ENCODE measurements at places on chromosomes 7 and 10.

DNA sequence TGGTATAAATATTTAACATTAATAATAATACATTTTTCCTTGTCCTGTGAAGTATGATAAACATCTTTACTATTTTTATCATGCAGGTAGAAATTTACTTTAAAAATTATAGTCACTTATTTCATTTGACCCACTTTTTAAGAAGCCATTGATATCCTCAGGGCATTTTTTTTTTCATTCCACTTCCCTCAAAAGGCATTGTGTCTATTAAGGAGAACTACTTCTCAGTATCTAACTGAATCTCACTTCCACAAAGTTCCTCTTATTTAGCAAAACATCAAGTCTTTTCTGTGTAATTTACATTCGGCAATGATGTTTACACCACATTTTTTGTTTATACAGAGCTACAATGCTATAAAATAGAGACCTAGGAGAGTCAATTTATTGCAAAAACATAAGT is 388.2 kb upstream of the AKR1E2 start:
- no peak for DNase-seq

DNA sequence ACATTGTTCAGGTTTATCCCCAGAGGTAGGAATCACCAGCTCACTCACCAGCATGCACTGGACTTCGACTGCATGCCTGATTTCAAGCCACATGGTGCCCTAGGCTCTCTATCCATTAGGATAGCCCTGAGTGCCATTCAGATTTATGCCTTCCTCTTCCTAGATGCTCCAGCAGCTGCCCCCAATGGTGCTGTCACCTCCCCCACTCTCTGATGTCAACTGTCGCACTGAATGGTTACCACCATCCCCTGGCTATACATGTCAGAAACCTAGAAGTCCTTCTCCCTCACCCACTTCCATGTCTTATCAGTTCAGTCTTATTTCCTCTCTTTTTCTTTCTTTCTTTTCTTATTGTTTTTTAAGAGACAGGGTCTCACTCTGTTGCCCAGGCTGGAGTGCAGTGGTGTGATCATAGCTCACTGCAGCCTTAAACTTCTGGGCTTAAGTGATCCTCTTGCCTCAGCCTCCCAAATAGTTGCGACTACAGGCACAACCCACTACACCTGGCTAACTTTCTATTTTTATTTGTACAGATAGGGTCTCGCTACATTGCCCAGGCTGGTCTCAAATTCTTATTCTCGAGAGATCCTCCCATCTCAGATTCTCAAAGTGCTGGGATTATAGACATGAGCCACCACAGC is 2.9 kb downstream of the SFXN4 start:
- no peak for DNase-seq

DNA sequence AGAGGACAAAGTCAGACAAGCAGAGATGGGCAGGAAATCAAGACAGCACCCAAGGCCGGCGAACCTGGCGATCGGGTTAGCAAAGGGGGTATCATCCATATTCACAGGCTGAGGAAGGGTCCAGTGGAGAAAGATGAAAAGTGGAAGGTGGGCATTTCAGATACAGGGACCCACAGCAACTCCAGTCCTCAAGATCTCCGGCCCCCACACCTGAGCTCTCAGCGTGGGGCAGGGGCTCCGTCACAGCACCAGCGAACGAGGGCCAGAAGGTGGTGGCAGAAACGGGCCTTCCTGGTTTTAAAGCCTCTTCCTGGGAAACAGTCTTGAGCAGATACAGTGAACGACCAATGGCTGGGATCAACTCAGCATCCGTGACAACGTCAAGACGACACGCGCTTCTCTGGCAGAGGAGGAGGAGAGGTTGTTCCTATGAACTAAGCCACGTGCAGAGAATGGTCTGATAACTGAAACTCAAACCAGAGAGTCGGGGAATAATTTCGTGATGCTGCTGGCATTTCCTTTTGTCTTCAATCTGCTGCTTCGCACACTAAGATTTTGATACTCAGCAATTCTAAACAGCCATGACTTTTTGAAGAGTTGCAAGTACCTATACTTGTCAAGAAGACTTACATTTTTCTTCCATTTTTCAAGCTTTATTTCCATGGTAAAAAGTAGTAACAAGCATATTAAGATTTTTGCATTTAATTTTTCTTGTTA is 219.8 kb downstream of the ZMYND11 start:
- no peak for DNase-seq

DNA sequence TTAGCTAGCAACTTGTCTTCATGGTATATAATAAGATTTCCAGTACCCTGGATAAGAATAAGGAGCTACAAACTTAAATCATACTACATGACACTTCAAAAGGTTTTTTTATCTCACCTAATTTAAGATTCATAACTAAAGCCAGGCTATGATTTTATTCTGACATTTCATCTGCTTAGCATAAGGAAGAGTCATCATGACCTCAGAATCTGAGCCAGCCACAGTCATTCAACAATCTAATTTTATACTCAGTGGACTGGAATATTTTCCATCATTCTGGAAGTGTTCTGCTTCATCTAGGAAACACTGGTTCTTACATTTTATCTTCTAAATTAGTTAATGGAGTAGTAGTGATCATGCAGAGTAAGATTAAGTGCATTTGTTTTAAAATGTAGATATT is 102.1 kb upstream of the KCND2 start:
- DNase-seq = no peak

DNA sequence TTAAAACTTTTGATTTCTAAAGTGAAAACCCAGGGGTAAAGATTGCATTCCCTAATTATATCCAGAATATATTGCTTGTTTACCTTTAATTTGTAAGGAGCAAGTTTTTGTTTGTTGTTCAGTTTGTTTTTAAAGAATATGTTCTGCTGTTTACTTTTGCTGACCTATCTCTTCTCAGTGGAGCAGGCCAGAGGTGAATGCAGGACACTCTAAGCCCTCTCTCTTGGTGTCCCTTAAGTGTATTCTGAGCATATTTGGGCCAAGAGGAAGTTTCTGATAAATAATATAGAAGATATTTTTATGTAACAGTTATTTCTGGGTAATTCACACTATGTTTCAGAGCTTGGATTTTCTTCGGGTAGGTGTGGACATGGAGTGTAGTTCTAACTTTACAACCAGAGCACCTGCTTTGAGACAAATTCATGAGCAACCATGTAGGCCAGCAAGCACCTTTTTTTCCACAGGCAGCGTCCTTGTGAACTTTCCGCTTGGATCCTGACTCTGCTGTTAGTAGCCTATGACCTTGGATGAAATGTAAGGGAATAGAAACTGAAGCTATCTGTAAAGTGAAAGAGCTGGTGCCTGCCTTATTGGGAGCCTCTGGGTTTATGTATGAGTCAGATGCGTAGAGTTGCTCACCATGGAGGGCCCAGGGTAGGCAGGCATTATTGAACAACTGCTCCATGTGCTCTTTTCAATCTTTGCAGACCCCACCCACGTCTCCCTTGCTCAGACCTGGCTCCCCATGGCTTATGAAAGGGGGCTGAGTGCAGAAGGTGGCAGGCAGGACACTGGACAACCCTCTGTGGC is 16.1 kb downstream of the OGDH start:
- DNase-seq = peak; percentile 63

- no peak for DNase-seq
Observed at GRCh38 chr7:113835367-113835766, 83.4 kb downstream of the PPP1R3A start.

GRCh38 chr10:74011770-74012169 is 13.9 kb downstream of the VCL start:
- no peak for DNase-seq

DNA sequence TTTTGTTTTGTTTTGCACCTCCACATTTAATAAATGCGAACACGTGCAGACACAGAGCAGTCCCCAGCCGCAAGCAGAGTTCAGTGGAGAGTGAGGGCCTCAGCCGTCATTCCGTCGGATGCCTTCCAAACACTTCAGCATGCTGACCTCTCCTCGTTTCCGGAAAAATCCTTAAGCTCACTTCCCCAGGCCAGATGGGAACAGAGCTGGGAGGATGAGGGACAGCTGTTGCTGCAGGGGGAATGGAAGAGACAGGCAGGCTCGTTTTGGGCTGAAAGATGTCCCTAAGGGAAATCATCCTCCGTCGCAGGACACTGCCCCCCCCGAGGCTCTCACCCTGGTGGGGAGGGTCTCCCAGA is 17.2 kb upstream of the FGFR2 start:
- no peak for DNase-seq

- DNase-seq = no peak
Observed at GRCh38 chr10:85188770-85189484, 860.5 kb downstream of the CCSER2 start.

- no peak for DNase-seq
Observed at GRCh38 chr10:92180399-92180798, 110.5 kb downstream of the CPEB3 start.

- no peak for DNase-seq
Observed at GRCh38 chr7:141431711-141432110, 119.5 kb upstream of the AGK start.
